Activated CD8-positive, alpha-beta memory T cell treated with anti-CD3 and anti-CD28 coated beads for 48 hours (primary cell): ENCODE measurements at places on chromosomes 6 and 20.

DNA sequence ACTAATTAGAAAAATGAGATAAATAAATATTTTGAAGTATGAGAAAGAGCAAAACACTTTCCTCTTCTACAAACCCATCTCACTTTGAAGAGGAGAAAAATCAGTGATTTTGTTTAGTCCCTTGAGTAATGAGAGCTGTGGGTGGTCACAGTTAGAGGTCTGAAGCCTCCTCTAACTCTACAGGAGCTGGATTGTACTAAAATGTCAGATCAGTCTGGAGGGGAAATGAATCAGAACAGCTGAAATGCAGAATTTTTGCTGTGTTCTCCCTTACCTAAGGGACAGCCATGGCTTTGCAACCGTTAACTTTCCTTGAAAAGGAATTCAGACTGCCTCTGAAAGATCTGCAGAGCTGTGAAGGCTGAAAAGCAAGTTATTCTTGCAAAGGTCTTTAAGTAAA, 11.4 kb upstream of the RFPL4B start:
- DNase-seq: no peak

DNA sequence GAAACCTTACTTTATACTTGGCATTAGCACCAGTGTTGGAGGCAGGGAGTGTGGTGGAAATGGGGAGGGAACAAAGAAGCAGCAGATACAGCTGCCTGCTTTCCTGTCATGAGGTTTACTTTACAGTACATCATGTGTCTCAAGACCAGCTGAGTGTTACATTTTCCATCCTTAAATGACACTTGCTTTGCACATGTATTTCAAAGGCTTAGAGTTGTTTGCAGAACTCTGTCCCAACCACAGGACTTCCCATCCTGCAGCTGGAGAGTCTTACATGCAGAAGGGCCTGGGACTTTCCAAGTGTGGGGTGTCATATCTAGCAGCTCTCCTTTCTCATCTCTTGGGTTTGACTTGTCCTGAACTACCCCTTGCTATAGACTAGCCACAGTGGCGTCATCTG, 395.9 kb downstream of the DHX35 start:
- DNase-seq: no peak

DNA sequence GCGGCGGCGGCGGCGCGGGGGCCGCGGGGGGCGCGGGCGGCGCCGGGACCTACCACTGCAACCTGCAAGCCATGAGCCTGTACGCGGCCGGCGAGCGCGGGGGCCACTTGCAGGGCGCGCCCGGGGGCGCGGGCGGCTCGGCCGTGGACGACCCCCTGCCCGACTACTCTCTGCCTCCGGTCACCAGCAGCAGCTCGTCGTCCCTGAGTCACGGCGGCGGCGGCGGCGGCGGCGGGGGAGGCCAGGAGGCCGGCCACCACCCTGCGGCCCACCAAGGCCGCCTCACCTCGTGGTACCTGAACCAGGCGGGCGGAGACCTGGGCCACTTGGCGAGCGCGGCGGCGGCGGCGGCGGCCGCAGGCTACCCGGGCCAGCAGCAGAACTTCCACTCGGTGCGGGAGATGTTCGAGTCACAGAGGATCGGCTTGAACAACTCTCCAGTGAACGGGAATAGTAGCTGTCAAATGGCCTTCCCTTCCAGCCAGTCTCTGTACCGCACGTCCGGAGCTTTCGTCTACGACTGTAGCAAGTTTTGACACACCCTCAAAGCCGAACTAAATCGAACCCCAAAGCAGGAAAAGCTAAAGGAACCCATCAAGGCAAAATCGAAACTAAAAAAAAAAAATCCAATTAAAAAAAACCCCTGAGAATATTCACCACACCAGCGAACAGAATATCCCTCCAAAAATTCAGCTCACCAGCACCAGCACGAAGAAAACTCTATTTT, 2.0 kb downstream of the FOXC1 start:
- DNase-seq: no peak

DNA sequence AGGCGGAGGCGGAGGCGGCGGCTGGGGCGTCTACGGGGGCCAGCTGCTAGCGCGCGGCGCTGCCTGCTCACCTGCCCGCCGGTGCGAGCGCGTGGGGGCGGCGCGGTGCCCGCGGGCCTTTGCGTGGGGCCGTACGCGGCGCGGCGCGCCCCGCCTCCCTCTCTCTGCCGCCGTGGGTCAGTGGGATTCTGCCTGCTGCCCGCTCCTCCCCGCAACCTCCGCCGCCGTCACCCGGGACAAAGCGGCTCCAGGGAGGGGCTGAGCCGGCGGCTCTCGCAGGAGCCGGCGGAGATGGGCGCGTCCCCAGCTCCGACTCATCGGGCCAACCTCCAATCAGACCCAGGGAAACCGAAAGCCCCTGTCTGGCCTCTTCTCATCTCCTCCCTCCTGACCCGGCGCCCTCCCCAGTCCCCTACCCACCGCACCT, at the start of gene RCAN2:
Gene RCAN2 (minus strand): TSS at position 249 of the 427 bp plus-strand sequence.
- peak; percentile 1 for DNase-seq

GRCh38 chr6:37313723-37314486, 39.9 kb upstream of the RNF8 start:
- no peak for DNase-seq

- DNase-seq: no peak
Observed at GRCh38 chr6:157892363-157892877, 69.4 kb downstream of the SNX9 start.

DNA sequence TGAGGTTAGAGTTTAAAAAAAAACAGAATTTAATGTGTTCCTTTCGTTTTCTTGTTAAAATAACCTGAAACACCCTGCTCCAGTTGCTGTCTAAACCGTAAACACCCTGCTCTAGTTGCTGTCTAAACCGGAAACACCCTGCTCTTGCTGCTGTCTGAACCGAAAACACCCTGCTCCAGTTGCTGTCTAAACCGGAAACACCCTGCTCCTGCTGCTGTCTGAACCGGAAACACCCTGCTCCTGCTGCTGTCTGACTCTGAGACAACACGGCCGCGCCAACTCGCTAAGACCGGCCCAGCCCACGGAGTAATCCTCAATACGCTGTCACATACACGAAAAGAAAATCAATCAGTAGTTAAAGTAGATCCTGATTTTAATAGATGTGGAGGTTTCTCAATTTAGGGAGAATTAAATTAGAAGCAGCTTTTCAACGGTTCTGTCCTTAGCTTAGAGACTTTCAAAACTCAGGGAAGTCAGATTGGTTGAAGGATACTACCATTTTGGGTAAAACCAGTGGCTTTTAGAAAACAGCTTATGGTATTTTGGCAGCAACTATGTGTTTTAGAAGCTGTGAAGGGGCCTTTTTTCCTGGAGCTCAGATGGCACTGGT, 98.3 kb downstream of the RAMACL start:
- peak; percentile 44 for DNase-seq

DNA sequence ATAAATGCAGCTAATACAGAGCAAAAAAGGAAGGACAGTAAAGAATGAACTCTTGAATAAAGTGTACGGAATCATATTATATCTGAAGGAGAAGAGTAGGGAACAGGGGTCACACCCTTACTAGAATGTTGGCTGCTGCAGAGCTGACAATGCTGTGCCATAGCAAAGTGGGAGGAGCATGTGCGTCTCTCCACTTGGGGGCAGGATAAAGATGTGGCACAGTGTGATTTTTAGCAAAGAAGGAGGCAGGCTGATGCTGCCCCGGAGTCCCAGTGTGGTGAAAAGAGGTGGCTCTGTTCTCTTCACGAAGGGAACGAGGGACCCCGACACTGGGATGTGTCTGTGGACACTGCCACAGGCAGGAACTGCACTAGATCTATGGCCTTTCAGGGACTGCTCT, 67.5 kb downstream of the INSM1 start:
- no peak for DNase-seq
